ENCODE measurements at places on chromosomes 4 and X.
A peak's percentile ranks its signal among the peaks of the same experiment; 100 is the strongest.

GRCh38 chr4:4412641-4413372, 25.9 kb downstream of the NSG1 start:
- DNase-seq, result no peak
- no peak overlapping the region for H3K27ac ChIP-seq
- no peaks in the 10 kb centered on the region for H3K27me3 ChIP-seq
- no peak overlapping the region for H3K4me3 ChIP-seq

- no peaks in the 10 kb centered on the region for H3K4me1 ChIP-seq
- H3K4me3 ChIP-seq, result no peak overlapping the region
- peak; percentile 38 for DNase-seq
- H3K27me3 ChIP-seq, result peaks cover 15% of the 10 kb centered on the region
- no peak overlapping the region for H3K27ac ChIP-seq
Observed at GRCh38 chr4:171985129-171985528, 171.9 kb downstream of the GALNTL6 start.

GRCh38 chr4:89658701-89659024, 178.3 kb downstream of the SNCA start:
- H3K36me3 ChIP-seq, result no peaks in the 10 kb centered on the region
- H3K4me1 ChIP-seq, result peaks cover 37% of the 10 kb centered on the region
- no peak for DNase-seq
- H3K4me3 ChIP-seq, result no peak overlapping the region
- no peak overlapping the region for H3K27ac ChIP-seq

GRCh38 chrX:118066867-118067515, 49.6 kb downstream of the KLHL13 start:
- H3K36me3 ChIP-seq, result no peaks in the 10 kb centered on the region
- H3K4me3 ChIP-seq, result no peak overlapping the region
- no peaks in the 10 kb centered on the region for H3K27me3 ChIP-seq
- no peaks in the 10 kb centered on the region for H3K4me1 ChIP-seq

DNA sequence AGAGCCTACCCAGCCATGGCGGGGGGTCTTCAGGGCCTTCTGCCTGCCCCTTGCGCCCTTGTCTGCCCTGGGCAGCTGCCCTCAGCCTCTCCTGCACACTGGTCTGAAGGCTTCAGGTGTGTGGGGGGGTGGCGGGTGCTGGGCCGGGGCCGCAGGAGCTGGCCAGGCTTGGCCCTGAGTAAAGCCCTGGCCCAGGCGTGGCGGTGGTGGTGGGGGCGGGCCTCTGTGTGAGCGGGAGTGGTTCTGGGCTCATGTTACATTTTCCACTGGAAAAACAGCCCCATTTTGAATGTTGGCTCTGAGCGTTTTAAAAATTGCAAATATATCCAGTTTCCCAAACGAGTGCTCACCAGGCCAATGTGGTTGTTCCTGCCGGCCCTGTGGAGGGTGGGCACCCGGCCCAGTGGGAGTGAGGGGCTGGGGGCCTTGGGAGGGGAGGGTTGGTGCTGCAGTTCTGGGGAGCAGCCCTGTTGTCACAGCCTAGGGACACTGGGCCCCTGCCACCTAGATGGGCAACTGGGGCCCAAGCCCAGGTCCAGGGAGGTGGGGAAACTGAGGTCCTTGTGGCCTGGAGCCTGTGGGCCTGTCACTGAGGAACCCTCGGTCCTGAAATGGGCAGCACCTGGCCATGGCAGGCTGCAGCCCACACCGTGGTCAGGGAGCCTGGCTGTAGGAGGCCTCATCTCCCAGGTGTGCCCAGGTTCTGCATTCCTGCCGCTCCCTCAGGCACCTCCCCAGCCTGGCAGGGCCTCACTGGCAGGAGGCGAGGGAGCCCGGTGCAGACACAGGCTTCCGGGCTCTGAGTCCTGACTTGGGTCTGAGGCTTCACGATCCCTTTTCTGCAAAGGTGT, 28.3 kb downstream of the FGFRL1 start:
- H3K27me3 ChIP-seq, result no peaks in the 10 kb centered on the region
- DNase-seq, result peak; percentile 64

DNA sequence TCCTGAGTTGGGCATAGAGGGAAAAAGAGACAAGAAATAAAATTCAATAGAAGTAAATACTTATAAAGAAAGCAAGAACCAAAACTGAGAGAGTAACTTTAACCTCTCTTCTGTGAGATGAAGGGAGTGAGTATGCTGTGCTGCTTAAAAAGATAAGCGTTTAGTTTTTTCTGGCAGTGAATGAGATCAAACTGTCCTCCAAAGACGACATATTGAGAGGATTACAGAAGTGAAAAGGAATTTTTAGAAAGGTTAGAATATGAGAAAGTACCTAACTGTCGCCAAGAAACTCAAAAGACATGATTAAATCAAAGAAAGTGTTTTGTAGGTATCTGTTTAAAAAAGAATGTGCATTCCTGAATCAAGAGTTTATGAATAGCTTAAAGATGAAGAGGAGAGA, 16.0 kb downstream of the GAB1 start:
- peaks cover 30% of the 10 kb centered on the region for H3K4me1 ChIP-seq
- H3K27me3 ChIP-seq, result no peaks in the 10 kb centered on the region
- no peaks in the 10 kb centered on the region for H3K36me3 ChIP-seq
- no peak for DNase-seq
- no peak overlapping the region for H3K4me3 ChIP-seq

- peak overlapping the region; percentile 72 for H3K27ac ChIP-seq
- H3K4me3 ChIP-seq, result peak overlapping the region; percentile 21
- DNase-seq, result peak; percentile 38
Observed at GRCh38 chr4:56460085-56460484, 7.3 kb upstream of the SRP72 start.

- H3K4me1 ChIP-seq, result no peaks in the 10 kb centered on the region
- no peak overlapping the region for H3K4me3 ChIP-seq
- no peaks in the 10 kb centered on the region for H3K27me3 ChIP-seq
- no peak for DNase-seq
- H3K27ac ChIP-seq, result no peak overlapping the region
- no peaks in the 10 kb centered on the region for H3K36me3 ChIP-seq
Observed at GRCh38 chrX:19283597-19284339, 60.0 kb upstream of the PDHA1 start.

- peaks cover 3% of the 10 kb centered on the region for H3K4me1 ChIP-seq
- no peak for DNase-seq
- H3K36me3 ChIP-seq, result no peaks in the 10 kb centered on the region
- H3K27ac ChIP-seq, result no peak overlapping the region
- H3K27me3 ChIP-seq, result no peaks in the 10 kb centered on the region
Observed at GRCh38 chr4:70564033-70564432, 28.0 kb upstream of the AMBN start.

DNA sequence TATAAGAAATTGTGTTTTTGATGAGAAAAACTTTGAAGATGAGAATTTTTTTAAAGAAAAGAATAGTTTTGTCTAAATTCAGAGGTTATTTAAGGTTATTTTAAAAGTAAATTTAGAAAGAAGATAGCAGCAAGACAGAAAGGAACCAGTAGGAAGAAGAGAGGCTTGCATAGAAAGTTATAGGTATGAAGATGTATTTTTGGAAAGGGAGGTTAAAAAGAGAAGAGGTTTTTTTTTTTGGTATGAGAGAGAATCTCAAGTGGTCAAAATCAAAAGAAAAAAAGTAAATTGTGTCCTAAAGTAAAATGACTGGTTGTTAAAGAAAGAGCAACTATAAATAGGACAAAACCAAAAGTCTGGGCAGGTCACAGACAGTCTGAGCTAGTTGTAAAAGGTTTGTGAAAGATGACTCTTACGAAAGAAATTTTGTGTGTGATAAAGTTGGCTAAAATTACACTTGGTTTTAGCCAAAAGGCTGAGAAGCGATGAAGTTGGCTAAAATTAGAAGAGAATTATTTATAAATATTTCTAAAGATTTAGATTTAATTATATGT, 16.4 kb upstream of the EIF4E start:
- H3K27me3 ChIP-seq, result no peaks in the 10 kb centered on the region
- no peak for DNase-seq
- H3K27ac ChIP-seq, result no peak overlapping the region
- no peaks in the 10 kb centered on the region for H3K36me3 ChIP-seq
- H3K4me1 ChIP-seq, result no peaks in the 10 kb centered on the region

DNA sequence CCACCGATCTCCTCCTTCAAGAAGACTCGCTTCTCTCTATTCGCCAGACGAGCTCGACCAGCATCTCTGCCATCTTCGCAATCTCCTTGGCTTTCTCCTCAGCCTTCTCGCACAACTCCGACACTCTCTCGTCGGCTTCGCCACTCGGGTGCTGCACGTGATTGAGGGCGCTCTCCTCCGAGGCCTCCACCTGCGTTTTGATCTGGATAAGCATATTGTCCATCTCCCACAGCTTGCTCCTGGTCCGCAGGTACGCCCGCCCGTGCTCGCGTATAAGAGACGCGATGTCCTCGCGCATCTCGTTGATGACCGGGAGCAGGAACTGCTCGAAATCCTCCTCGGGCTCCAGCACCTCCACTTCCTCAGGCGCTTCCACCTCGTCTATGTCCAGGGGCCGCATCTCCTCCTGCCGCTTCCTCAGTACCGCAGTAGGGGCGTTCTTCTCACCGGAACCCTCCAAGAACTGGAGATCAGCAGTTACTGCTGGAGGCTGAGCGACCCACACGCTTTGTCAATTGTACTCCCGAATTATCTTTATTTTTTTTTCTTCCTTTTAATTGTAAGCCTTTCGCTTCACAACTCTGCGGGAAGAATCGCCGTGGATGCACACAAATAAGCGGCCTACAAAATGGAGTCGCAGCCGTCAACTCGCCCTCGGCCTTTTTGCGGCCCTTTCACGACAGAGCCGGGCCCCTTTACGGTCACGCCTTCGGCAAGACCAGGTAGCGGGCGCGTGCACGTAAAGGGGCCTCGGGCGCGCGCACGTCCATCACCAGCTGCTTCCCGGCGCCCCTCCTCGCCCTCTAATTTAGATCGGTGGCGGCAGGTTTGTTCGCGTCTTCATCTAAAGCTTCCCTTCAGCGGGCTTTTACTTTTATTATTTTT, at the start of gene MRFAP1L1:
TSS of gene MRFAP1L1 (minus strand) at position 636 of the 885 bp plus-strand sequence. CDS start at position 400, 236 bp downstream.
- peaks cover 44% of the 10 kb centered on the region for H3K36me3 ChIP-seq
- H3K27me3 ChIP-seq, result no peaks in the 10 kb centered on the region
- DNase-seq, result peak; percentile 96
- H3K27ac ChIP-seq, result peak within 1 kb of the TSS; percentile 98

GRCh38 chrX:22486296-22486695, 213.6 kb downstream of the CBLL2 start:
- H3K36me3 ChIP-seq, result no peaks in the 10 kb centered on the region
- no peaks in the 10 kb centered on the region for H3K4me1 ChIP-seq
- no peak for DNase-seq
- peaks cover 26% of the 10 kb centered on the region for H3K27me3 ChIP-seq

- H3K27ac ChIP-seq, result no peak overlapping the region
- no peaks in the 10 kb centered on the region for H3K4me1 ChIP-seq
- DNase-seq, result no peak
Observed at GRCh38 chr4:78166622-78167021, 109.5 kb downstream of the FRAS1 start.

- no peak for DNase-seq
- H3K27ac ChIP-seq, result no peak overlapping the region
- H3K36me3 ChIP-seq, result no peaks in the 10 kb centered on the region
- peaks cover 10% of the 10 kb centered on the region for H3K4me1 ChIP-seq
Observed at GRCh38 chr4:3449574-3450534, 8.1 kb downstream of the HGFAC start.

GRCh38 chr4:6461301-6462165, 10.9 kb downstream of the PPP2R2C start:
- no peak overlapping the region for H3K4me3 ChIP-seq
- no peak overlapping the region for H3K27ac ChIP-seq
- H3K36me3 ChIP-seq, result no peaks in the 10 kb centered on the region
- no peaks in the 10 kb centered on the region for H3K4me1 ChIP-seq
- no peaks in the 10 kb centered on the region for H3K27me3 ChIP-seq

GRCh38 chrX:79139446-79139845, 5.0 kb upstream of the GPR174 start:
- H3K27ac ChIP-seq, result no peak overlapping the region
- no peaks in the 10 kb centered on the region for H3K4me1 ChIP-seq
- no peaks in the 10 kb centered on the region for H3K36me3 ChIP-seq
- H3K4me3 ChIP-seq, result no peak overlapping the region
- no peaks in the 10 kb centered on the region for H3K27me3 ChIP-seq
- DNase-seq, result no peak

DNA sequence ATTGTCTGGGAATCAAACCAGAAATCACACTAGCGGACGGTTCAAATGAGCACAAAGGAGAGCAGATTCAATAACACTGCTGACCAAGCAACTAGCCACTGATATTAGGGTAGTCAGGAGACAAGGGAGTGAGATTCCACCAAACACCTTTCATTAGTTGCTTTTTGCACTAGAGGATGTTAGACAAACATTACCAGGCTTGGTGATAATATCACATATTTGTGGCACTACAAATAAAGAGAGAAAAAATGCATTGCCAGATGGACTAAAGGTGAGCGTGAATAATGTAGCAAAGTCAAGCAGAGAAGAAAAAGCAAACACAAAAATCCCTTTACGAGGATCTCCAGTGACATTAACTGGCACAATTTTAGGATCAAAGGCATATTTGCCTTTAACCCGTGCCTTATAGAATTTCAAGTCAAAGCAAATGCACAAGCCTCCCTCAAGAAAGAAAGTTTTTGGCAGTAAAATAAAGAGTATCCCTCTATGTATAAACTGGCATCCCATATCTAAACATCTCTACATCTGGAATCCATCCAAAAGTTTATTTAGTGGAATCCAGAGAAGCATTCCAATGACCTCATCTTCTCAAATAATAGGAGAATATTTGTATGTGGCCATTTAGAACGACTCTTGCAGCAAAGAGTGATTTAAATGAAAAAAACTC, 290.9 kb downstream of the KCTD8 start:
- H3K27me3 ChIP-seq, result no peaks in the 10 kb centered on the region
- no peaks in the 10 kb centered on the region for H3K36me3 ChIP-seq
- H3K4me3 ChIP-seq, result no peak overlapping the region
- no peak overlapping the region for H3K27ac ChIP-seq
- peak; percentile 15 for DNase-seq
- peaks cover 21% of the 10 kb centered on the region for H3K4me1 ChIP-seq

- H3K4me1 ChIP-seq, result peaks cover 24% of the 10 kb centered on the region
- DNase-seq, result peak; percentile 48
- no peaks in the 10 kb centered on the region for H3K36me3 ChIP-seq
- H3K27me3 ChIP-seq, result peaks cover 49% of the 10 kb centered on the region
- H3K27ac ChIP-seq, result no peak overlapping the region
Observed at GRCh38 chr4:107037199-107037584, 1.1 kb upstream of the DKK2 start.

GRCh38 chrX:24594501-24594900, 52.6 kb downstream of the PCYT1B start:
- no peak for DNase-seq
- H3K4me1 ChIP-seq, result no peaks in the 10 kb centered on the region
- peaks cover 30% of the 10 kb centered on the region for H3K27me3 ChIP-seq
- H3K27ac ChIP-seq, result no peak overlapping the region
- no peak overlapping the region for H3K4me3 ChIP-seq

- H3K27ac ChIP-seq, result no peak overlapping the region
- H3K4me3 ChIP-seq, result no peak overlapping the region
- no peaks in the 10 kb centered on the region for H3K27me3 ChIP-seq
Observed at GRCh38 chr4:166421556-166422156, 548.6 kb downstream of the TLL1 start.
